ENCODE measurements at places on chromosomes 6 and 20.
A peak's percentile ranks its signal among the peaks of the same experiment; 100 is the strongest.

- DNase-seq, result peak; percentile 17
Measured at GRCh38 chr20:25360631-25361286, 29.9 kb downstream of the ABHD12 start.

DNA sequence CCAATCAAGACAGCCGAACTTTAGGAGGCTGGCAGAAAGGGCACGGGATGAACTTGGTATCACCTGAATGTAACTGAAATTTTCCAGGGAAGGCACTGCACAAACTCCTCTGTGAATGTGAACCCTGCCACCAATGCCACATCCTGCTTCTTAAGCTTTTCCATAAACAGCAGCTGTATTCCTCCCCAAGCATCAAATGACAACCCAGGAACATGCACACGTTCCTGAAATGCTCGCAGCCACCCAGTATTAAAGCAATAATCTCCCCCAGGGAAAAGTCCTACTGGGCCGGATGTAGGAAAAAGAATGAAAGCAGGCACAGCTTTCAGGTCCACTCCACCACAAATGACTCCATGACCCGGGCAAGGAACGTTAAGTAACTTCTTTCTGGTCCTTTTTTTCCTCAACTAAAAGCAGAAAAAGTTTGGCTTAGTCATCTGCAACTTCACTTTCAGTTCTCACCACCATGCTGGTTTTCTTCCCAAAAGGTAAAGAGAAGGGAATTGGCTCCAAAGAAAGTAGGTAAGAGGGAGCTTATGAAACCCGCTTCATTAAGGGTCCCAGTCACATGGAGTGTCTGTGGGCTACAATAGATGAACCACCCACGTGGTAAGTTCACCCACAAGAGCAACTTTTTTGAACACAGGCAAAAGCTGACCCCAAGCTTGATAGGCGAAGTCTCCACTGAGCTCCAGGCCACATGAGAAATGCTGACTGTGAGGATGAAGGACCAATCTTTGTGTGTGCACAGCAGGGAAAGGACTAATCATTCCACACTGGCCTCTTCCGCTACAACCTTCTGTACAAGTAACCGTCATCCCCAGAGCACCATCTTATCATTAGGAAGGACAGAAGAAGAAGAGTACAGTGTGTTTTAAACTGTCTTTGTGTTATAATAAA, 90.1 kb downstream of the HIVEP2 start:
- DNase-seq, result no peak

DNA sequence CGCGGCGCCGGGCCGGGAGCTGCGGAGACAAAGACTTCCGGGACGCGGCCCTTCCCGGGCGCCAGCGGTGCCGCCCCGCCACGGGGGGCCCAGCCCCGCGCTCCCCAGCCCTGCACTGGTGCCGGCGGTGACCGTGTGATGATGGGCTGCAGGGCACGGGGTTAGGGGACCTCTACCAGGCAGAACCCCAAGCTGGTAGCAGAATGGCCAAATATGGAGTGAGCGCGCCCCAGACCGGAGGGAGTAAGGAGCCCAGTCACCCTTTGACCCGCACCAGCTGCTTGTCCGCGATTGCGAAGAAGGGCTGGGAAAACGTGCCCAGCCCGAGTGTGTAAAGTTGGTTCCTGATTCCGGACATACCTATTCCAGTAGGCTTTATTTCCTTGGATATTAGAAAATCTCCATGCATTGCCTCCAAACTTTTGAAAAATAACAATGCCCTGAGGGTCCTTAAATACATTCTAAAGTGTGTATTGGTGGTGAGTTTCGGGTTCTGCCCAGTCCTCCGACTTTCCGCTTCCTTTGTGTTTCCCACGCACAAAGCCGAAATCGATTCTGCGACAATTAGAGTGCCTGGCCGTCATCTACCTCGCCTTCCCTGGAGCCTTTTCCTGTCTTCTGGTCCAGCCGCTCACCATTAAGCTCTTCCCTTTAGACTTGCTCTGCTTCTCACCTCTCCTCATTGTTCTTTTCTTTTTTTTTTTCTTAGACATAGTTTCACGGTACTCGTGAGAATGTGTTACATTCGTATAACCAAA, 1.1 kb downstream of the ABRACL start:
- peak; percentile 62 for DNase-seq

DNA sequence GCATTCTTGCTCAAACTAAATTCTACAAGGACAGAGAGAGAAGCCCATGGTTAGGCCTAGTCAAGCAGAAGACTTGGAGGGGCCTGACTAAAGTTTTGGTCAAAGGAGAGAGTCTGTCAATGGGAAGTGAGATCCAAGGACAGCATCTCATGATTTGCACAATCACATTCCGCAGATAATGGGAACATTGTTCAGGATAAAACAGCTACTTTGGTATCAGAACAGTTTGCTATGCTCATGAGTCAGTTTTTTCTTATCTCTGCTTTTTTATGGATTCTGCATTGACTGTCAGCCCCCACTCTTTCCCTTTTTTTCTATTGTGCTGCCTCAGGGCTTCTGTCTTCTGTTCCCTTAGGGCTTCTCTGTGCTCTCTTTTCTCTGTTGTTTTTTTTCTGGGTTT, 28.6 kb downstream of the AKAP7 start:
- DNase-seq, result no peak

DNA sequence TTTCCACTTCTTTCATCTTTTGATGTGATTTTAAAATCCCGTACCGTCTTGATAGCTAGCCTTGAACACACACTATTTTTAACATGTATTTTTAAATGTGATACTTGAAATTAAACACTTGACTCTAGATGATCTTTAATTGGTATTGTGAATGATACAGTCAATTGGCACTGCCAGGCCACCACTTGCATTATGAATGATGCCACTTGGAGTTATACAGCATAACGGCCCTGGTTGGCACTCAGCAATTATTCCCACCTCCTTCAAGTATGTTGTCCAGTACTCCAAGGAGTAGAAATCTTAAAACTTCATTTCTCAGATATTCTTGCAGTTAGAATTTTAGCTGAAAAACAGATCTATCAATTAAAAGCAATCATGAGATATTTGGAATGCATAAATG, 62.9 kb downstream of the TENT5A start:
- no peak for DNase-seq

DNA sequence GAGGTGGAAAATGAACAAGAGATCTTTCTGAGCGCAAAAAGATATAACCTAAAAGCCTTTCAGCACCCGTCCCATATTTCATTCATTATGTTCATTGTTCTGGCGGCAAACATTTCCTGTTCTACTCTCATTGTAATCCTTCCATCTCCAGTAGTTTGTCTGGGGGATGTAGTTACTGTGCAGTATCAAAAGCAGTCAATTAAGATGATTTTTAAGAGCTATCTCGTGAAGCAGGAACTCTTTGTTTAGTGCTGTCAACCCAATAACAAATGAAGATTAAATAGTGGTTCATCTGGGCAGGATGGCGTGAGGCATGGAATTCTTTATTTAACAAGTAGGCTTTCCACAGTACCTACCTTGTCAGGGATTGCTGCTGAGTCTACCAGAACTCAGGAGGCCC, 876.7 kb downstream of the HACE1 start:
- DNase-seq, result no peak

DNA sequence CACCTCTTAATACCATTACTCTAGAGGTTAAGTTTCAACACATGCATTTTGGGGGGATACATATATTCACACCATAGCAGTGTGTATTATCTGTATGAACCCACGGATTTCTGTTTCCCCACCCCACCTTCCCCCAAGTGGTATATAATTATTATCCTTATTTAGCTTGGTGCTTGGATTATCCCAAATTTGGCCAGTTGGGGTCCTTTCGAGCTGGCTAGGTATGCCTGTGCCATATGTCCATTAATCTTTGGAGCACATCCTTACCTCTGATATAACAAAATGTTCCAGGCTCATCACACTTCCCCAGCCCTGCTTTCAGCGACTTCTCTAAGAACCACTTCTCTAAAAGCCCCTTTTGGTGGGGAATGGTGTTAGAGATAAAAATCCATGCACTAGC, 118.7 kb upstream of the MLIP start:
- DNase-seq, result no peak

GRCh38 chr6:7979831-7980230, 69.2 kb upstream of the TXNDC5 start:
- DNase-seq, result no peak

- no peak for DNase-seq
Measured at GRCh38 chr6:7818257-7819214, 92.1 kb downstream of the TXNDC5 start.

DNA sequence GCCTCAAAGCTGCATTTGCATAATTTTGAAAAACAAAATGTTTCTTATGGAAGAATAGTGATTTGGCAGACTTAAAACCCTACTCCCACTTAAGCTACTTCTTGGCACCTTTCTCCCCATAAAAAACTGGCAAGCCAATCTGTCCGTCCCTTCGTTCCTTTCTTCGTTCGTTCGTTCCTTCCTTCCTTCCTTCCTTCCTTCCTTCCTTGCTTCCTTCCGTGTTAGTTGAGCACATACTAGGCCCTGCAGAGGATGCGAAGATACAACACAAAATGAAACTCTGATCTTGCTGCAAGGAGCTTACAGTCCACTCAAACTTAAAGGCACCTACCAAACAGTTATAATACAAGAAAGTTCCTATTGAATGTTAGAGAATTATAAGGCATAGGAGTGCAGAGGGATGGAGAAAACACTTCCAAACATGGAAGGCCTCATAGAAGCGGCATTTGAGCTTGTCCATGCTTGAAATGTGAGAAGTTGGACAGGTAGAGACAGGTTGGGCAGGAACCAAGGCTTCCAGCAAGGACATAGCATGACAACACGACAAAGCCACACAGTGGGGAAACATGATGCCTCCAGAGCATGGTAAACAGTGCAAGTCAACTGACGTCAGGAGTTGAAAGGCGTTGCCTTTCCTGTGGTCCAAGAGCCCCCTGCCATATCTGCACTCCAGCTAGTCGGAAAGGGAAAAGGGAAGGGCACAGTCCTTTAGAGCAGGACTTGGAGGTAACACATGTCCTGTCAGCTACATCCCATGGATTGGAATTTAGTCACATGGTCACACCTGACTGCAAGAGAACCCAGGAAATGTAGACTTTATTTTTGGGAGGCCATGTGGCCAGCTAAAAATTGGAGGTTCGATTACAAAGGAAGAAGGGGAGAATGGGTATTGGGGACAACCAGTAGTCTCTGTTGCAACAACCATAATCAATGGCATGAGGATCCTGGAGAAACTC, 7.0 kb downstream of the PNPLA1 start:
- no peak for DNase-seq

GRCh38 chr6:147434516-147434915, 74.0 kb upstream of the SAMD5 start:
- DNase-seq, result peak; percentile 31

- DNase-seq, result no peak
Measured at GRCh38 chr6:69422020-69422419, 374.8 kb downstream of the LMBRD1 start.

- DNase-seq, result no peak
Measured at GRCh38 chr6:22035690-22036089, 261.1 kb downstream of the PRL start.

GRCh38 chr6:145891565-145891964, 72.6 kb downstream of the SHPRH start:
- peak; percentile 32 for DNase-seq

DNA sequence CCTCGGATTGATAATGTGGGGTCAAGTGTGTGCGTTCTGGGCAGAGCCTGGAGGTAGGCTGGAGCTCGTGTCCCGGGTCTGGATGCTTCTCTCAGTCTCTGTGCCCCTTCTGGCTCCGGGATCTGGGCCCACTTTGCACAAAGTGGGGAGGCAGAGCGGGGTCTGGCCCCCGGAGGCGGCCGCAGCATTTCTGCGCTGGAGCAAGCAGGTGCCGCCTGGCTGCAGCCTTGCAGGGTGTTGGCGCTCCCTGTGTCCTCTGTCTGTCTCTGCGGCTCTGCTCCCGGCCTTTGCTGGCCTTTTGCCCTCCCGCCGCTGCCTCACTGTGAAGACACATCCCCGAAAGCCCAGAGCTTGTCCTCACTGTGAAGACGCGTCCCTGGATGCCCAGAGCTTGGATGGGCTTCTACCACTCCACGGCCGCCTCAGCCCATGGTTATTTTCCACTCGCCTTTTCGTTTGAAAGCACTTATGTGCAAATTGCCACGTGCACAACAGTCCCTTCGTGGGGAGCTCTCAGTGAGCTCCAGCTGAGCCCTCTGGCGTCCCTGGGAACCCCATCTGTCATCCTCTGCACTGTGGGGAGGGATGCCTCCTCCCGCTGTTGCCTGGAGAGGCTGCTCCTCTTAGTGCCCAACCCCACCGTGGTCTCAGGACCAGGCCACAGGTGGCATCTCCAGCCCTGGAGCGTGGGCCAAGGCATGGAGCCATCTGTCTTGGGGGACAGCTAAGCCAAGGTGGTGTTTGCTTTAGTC, 17.4 kb downstream of the SLCO4A1 start:
- DNase-seq, result no peak

DNA sequence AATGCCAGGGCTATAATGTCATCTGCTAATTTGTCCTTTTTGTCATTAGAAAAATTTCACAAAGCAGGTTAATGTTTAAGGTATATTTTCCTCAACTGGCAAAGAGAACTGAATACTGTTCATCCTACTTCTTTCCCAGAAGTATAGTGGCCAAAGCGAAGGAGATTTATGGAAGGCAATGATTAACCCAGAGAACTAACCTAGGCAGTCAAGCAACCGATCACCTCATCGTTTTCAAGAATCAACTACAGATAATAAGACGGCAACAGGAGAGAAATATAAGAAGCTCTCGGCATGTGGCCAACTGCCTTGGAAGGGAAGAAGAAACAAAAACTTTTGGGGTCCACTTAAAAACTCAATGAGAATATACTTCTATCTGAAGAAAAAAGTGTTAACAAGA, 38.2 kb downstream of the REV3L start:
- DNase-seq, result no peak

DNA sequence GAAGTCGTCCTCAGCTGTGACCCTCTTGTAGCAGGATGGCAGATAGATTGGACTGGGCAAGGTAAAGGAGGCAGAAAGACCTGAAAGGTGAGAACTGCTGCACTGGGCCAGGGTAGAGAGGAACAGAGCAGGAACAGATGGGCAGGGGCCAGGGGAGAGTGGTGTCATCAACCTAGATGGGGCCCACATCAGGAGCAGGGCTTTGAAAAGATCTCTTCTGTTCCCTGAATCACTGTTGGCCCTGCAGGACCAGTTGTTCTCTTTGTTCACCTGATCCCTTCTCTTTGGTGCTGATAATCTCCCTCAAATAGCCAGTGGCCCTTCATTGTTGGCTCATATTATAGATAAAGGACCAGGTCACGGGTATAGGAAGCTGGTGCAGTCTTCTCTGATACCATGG, 59.9 kb downstream of the DTD1 start:
- DNase-seq, result no peak

GRCh38 chr6:169579407-169580111, 122.3 kb downstream of the WDR27 start:
- no peak for DNase-seq

Measured in foreskin fibroblast (primary cell).